Activated CD4-positive, CD25-positive, alpha-beta regulatory T cell treated with anti-CD3 and anti-CD28 coated beads, Interleukin-2, amount 50 U/mL, for 72 hours (primary cell): ENCODE measurements at places on chromosomes 6 and 20.
A peak's percentile ranks its signal among the peaks of the same experiment; 100 is the strongest.

DNA sequence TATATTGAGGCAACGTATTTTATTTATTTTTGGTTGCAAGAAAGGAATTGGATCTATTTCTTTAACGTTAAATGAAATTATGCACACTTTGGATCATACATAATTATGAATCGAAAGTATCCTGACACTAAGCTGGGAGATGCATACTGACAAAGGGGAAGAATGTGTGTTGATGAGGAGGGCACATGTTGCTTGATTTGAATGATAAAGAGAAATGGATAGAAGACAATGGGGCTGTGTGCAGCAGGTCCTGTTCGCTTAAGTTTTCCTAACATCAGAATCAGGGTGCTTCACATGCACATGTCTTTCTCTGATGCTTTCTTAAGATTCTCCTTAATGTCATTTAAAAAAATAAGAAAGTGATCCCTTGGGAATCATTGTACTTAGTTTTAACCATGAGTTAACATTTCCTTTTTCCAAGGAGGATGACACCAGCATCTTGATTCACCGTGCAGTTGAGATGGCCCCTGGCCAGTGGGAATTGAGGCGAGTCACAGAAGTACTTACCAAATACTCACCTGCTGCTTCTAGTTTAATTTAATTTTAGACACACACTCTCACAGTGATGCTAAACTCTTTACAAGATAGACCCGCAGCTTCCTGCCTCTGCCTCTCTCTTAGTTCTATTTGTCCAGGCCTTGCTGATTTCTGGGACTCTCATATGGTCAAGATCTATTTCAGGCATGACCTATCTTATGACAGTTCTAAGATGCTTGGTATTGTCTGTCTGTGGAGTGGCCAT is 116.5 kb downstream of the CLIC5 start:
- no peak for DNase-seq

GRCh38 chr6:106692112-106692818 is 62.9 kb downstream of the QRSL1 start:
- no peak for DNase-seq

DNA sequence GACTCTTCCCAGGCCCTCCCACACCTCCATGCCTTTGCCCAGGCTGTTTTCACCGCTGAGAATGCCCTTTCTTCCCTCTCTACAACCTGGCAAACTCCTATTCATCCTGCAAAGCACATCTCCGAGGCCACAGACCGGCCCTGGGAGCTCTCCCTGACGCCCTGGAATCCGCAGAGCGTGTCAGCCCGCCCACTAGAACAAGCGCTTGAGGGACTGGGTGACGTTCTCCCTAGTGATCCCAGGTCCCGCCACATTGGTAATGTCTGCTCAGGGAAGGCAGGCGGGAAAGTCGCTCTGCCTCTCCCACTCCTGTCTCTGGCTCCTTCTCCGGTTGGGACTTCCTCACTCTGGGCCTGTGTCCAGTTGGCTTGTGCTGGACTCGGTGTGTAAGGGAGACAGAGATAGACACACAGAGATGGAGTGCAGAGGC is 61.6 kb downstream of the SRC start:
- no peak for DNase-seq

DNA sequence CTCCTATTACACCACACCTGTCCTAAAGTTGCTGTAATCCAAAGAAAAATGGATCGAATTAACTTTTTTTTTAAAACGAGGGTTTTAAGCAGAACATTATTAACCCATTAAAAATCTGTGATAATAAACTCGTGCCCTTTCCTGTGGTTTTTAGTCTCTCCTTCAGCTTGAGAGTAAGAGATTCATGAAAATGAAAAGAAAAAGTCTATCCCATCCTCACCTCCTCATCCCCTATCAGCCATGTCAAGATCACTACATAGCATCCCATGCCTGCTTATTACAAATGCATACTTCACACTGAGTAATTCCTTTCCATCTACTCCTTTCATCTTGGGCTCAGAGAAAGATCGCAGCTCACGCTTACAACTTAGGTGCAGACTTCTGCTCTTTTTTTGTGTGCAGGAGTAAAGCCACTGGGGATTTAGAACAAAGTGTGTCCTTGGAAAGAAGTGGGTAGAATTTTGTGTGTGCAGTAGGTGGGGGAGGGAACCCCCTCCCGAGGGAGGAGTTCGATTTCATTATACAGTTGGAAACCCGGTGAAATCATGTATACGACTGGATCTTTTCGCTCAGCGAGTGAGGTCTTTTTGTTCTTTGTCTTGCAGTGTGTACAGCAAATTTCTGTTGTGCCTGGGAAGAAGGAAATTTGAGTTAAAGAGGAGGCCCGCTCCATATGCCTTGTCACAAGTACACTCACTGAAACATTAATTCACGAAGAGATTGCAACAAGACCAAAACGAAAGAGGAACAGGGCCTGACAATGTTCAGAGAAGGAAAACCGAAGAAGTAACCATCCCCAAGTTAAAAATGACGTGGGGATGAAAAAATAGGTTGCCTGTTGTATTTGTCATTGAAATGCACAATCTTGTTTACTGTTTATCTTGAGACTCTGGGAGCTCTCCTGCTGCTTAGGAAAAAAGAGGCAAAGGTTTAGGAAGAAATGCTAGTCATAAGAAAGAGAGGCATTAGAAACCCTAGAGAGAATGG is 146.5 kb upstream of the ZNF217 start:
- no peak for DNase-seq

- no peak for DNase-seq
These were observed 218.3 kb upstream of the PRDM1 start for GRCh38 chr6:105867821-105868220.

DNA sequence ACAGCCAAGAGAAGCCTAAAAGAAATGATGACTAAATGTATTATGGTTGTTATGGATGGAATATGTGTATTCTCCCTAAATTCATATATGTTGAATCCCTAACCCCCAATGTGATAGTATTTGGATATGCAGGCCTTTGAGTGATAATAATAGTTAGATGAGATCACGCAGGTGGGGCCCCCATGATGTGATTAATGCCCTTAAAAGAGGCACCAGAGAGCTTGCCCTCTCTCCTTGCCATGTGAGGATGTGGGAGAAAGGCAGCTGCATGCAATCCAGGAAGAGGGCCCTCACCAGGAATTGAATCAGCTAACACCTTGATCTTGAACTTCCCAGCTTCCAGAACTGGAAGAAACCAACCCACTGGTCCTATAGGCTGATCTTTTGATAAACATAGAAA is 190.6 kb upstream of the TCF21 start:
- no peak for DNase-seq

GRCh38 chr6:64064919-64065318 is 429.3 kb downstream of the PHF3 start:
- no peak for DNase-seq

- no peak for DNase-seq
These were observed 29.3 kb upstream of the KIF13A start for GRCh38 chr6:18016698-18017097.

- no peak for DNase-seq
These were observed at the start of gene SGK1 for GRCh38 chr6:134317471-134318131. Gene SGK1 (minus strand): TSS chr6:134318112. CDS start chr6:134317460, 652 bp downstream.

- DNase-seq, result no peak
These were observed 106.6 kb downstream of the TRIM27 start for GRCh38 chr6:28816909-28817807.

DNA sequence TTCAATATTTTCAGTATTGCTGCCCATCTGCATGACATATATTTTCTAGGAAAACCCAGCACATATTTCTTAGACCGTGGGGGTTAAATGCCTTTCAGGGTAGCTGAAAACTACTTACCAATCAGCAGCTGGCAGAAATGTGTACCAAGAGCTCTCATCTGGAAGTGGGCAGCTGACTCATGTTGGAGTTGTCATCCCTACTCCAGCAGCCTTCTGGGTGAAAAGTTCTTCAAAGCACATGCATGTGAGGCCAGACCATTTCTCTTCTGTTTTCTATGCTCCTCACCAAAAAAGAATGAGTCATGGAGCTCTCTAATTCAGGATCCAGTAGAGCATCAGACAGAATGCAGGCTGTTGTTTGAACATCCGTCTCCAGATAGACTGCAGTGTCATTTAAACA is 135.5 kb downstream of the PAX1 start:
- DNase-seq, result no peak

- DNase-seq, result no peak
These were observed 95.2 kb upstream of the CST7 start for GRCh38 chr20:24853916-24854315.

- DNase-seq, result no peak
These were observed 54.3 kb downstream of the SLC22A23 start for GRCh38 chr6:3402310-3403237.

- no peak for DNase-seq
These were observed 147.0 kb downstream of the HS3ST5 start for GRCh38 chr6:114195631-114196403.

GRCh38 chr6:136491754-136492153 is 58.5 kb downstream of the MAP7 start:
- DNase-seq, result no peak

GRCh38 chr6:105795913-105796517 is 290.1 kb upstream of the PRDM1 start:
- DNase-seq, result no peak

DNA sequence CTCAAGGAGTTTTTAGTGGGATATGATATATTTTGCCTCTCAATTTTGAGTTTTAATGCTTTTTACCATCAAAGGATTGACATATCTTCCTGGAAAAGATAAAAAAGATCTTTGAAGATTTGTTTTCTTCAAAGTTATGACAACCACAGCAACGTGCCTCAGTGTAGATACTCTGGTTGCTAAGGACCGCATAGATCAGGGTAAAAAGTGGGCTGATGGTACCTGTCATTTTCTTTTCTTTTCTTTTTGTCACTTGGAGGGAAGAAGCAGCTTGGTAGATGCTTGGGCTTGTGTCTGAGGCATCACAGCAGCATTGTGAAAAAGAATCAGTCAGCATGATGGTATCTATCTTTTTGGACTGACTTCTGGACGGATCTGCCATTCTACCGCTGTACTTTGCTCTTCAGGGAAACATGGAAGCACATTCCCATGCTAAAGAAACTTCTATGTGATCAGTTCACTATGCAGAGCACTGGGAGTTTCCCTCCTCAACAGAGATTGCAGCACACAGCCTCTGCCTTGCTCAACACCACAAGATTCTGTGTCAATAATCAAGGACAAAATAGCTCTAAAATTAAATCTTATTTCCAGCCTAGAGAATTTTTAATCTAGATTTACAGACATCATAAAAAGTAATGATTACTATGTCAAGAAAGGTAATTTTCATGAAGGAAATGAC is 54.8 kb upstream of the SGK1 start:
- DNase-seq, result no peak

DNA sequence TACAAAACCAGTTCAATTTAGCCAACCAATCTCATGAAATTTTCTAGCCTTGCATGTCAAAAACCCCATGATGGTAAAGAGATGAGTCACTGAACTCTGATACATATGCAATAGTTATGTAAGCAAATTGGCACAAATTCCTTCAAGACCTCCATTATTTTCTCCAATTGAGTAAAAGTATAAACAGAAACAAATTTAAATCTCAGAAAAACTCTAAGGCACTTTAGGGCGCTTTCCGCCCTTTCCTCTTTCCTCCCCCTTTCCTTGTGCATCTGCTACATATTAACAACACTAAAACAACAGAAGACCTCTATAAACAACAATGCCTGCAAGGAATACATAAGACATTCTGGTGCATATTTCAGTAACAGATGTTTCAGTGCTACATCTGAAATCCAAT is 48.5 kb downstream of the KIF13A start:
- no peak for DNase-seq

DNA sequence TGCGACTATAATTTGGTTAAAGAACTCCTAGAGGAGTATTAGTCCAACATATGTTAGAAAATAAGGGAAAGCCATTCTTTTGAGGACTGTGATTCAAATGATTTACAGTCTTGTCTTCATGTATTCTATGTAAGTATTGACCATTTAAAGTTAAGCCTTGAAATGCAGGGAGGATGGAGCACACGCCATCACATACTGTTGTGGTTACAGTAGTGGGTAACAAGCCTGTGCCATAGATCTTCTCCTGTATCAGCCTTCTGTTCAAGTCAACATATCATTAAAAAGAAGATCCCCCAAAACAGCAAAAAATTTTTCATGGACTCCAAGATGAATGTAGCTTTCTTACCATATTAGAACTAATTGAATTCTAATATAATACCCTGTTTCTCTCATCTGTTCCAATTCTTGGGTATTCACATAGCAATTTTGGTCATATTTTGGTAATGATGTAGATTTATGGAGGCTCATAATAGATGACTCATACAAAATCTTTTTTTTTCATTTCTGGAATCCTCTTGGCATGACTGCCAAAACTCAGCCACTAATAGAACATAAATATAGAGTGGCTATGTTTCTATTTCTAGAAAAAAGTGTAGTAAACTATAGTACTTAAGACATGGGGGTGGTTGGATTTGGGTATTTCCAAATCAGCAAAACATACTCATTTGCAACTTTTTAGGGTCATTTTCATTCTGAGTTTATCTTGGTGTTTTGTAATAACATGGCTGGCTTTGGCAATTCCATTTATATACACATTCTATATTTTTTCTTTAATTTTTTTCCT is 413.5 kb downstream of the BCKDHB start:
- no peak for DNase-seq

DNA sequence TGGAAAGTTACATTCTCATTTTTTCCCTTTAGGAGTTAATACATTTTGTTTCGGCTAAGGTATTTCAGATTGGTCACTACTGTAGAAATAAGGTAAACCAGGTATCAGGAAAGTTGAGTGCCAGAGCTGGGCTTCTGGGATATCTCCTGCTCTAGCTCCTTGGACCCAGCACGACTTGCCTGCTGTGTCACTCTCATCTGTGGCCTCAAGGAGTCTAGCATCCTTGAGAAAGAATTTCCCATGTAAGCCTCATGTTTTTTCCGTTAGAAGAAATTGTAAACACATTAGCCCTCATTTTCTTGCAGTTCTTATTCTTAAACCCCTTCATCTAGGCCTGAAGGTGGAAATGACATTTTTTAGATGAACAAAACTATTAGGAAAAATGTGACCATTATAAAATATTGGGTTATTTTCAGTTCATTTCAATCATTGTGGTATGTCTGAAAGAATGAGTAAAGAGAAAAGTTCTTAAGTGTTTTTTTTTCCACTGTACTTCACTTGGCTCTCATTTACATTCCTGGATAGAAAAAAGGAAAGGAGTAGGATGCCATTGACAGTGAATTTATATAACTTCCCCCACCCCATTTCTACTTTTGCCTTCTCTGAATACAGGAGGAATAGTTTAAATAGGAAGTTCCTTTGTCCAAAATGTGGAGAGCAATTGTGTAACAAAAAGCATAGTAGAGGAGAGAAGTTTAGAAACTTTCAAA is 46.7 kb downstream of the CD2AP start:
- no peak for DNase-seq

- DNase-seq, result no peak
These were observed 30.4 kb downstream of the ZC2HC1B start for GRCh38 chr6:143894655-143895054.

DNA sequence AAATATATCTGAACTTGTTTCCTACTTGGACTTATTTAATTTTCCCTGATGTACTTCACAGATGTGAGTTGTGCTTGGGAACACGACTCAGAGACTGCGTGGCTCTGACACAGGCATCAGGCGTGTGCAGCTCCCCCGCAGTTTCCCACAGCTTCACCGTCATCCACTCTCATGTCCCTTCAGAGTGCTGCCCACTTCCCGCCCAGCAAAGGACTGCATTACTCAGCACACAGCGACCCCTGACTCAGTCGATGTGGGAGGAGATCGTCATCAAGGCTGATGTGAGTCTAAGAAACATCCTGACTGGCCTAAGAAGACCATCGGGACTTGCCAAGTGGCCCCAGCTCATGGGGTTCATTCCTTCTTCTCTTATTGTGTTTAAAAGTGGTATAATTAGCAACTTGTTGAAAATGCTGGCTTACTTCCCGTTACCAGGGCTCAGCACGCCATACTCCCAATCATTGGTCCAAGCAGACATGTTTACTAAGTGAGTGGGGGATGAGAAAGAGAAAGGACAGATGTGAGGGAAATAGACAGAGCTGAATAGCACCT is 539.4 kb upstream of the JARID2 start:
- DNase-seq, result peak; percentile 52
